ENCODE measurements at places on chromosomes 4 and X.

- DNase-seq, result no peak
Observed at GRCh38 chrX:119238557-119238956, 2.5 kb downstream of the PGRMC1 start.

GRCh38 chr4:123446865-123447474 is 50.4 kb downstream of the SPRY1 start:
- no peak for DNase-seq

DNA sequence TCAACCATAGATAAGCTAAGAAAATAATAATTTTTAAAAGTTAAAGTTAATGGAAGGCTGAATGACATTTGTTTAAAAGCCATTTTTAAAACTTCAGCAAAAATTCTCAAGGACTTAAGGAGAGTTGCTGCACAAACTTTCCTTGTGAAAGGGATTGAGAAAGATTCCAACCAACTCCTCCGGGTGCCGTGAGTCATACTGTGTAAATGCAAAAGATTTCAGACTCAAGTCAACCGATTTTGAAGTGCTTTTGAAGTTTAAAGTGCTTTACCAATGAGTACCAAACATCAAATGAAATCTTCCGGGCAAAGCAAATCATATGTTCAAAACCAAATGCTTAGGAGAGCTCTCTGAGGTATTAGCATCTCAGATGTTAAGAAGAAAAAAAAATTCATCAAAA is 31.4 kb downstream of the VCX2 start:
- DNase-seq, result no peak

- no peak for DNase-seq
Observed at GRCh38 chr4:48015678-48016077, 803 bp downstream of the CNGA1 start.

DNA sequence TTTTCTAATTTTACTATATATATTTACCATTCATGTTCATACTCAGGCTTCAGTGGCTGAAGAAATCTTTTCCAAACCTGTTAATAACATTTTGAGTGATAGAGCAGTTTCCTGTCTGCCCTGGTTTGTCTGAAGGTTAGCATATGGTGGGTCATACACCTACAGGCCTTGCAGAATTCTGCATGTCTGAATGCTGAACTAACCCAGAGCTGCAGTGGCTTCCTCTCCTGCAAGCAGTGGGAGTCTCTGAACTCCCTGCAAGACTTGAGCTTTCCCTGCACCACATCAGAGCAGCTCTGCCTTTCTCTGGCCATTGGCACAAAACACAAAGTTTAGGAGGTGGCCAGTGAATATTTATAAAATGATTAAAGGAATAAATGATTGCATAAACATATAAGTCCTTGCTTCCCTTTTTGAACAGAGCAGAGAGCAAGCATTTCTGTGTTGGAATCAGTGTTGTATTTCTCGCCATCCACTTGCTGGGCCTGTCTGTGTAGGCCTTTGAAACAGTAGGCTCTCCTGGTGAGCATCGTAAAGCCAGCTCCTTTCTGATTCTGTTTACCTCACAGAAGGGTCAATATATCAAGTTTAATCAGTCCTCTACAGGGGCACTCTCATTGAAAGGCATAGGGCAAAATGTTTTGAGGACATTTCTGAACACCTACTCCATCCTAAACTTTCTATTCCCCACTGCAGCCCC is 15.0 kb upstream of the UNC5C start:
- no peak for DNase-seq

GRCh38 chr4:136687118-136687517 is 845.2 kb downstream of the PCDH18 start:
- peak; percentile 5 for DNase-seq

- no peak for DNase-seq
Observed at GRCh38 chr4:2068198-2068470, 9.0 kb downstream of the NAT8L start.

DNA sequence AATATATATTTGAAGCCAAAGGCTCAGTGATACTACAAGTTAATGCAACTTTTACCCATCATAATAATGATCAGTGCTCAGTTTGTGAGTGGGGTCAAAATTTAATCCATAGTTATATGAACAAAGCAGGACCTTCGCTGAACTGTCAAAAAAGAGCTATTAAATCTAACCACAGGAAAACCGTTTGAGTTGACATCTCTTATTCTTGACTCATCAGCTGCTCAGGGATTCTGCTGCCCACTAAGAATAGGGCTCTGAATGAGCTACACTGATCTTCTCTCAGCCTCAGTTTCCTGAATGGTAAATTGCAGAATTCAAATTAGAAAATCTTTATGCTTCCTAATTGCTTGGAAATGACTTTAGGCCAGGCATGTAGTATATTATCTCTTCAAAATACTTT is 44.9 kb upstream of the NAP1L5 start:
- no peak for DNase-seq

DNA sequence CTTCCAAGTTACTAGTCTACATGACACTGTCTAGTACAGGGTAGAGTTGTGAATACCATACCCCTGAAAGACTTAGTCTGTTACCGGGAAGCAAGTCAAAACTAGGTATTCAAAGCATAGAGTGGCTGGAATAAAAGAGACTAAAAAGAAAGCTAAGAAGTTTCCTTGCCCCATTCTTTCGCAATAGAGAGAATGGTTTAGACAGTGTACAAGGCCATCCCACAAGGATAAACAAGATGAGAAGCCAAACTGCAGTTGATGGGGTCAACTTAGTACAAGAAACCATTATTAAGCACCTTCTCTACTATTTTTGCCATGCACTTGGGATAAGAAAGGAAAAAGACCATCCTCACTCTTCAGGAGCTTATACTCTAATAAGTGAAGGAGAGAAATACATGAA is 30.3 kb downstream of the AMMECR1 start:
- no peak for DNase-seq

GRCh38 chr4:7786040-7786439 is 153.6 kb downstream of the AFAP1 start:
- no peak for DNase-seq

GRCh38 chr4:134499074-134499473 is 297.5 kb upstream of the PABPC4L start:
- no peak for DNase-seq

GRCh38 chrX:85052636-85053343 is 49.1 kb downstream of the APOOL start:
- DNase-seq, result peak; percentile 7

DNA sequence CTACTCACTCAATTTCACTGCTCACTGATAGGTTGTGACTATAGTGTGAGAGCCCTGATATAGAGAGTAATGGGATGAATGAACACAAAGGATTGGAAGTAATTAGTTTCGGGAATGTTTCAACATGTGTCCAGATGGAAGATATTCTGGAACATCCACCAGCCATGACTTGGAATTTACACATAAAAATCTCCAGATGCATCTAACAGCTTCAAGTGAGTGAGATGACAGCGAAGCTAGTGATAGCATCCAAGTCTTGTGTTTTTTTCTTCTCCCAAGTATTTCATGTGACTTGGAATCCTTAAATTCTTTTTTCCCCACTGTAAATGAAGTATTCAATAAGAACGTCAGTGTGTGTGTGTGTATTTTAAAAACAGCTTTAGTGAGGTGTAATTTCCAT is 82.1 kb downstream of the CLDN34 start:
- no peak for DNase-seq

DNA sequence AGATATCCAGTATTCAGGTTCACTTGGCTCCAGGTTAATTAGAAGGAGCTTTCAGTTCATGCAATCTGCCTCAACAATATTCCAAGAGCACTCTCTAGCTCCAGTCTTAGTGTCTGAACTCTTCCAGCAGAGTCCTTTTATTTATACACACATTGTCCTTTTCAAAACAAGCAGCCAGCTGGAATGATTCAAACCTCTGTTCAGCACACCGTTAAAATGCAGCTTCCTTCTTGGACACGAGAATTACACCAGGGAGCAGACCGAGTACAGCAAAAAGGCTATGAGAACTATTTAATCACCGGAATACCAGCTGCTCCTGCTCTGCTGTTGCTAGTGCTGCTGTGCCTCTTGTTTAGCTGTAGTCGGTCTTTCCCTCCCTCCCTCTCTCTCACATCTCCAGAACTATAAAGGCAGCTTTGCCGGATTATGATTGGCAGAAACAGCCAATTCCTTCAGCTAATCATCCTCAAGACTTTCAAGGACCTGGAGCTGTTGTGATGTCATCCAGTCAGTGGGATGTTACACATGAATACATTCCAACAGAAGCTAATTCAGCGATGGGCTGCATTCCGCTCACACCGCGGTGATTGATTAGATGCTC is at the start of gene NDST4:
Gene NDST4, minus strand, starts transcription at position 115 of the 601 bp plus-strand sequence. CDS start 36,584 bp downstream, outside the sequence.
- peak; percentile 7 for DNase-seq

DNA sequence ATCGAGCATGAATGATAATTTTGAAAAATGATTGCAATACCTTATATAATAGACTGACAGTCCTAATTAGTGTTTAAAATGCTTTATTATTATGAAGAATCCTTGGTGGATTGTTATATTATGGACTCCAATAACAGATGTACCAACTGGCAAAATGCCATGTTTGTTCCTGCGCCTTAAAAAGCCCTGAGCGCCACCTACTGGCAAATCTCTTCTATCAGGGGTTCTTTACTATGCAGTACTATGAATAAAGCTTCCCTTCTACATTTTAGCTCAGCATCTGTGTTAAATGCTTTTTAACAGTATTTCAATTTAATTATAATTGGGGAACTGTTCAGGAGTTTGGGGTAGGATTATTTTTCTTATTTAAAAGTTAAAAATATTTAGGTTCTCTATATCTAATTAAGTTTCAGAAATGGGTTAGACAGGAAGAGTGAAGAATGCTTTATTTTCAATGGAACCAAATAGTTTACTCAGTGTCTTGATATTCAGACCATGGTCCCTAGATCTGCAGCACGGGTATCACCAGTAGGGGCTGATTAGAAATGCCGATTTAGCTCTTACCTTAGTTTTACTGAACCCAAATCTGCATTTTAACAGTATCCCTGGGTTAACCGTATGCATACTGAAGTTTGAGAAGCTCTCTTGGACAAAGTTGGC is 20.0 kb downstream of the CFAP97 start:
- peak; percentile 88 for DNase-seq

DNA sequence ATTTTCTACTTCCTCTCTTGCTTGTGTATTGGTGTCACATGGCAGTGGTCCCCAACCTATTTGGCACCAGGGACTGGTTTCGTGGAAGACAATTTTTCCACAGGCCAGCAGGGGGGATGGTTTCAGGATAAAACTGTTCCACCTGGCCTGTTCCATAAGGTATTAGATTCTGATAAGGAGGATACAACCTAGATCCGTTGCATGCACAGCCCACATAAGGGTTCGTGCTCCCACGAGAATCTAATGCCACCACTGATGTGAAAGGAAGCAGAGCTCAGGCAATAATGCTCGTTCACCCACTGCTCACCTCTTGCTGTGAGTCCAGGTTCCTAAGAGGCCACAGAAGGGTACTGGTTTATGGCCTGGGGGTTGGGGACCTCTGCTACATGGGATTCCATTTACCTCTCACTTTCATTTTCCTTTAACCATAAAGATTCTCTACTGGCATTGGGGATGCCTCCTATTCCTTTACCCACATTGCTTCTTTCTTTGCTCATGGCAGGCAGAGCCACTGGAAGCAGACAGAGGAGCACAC is 38.1 kb downstream of the SEC31A start:
- DNase-seq, result no peak

DNA sequence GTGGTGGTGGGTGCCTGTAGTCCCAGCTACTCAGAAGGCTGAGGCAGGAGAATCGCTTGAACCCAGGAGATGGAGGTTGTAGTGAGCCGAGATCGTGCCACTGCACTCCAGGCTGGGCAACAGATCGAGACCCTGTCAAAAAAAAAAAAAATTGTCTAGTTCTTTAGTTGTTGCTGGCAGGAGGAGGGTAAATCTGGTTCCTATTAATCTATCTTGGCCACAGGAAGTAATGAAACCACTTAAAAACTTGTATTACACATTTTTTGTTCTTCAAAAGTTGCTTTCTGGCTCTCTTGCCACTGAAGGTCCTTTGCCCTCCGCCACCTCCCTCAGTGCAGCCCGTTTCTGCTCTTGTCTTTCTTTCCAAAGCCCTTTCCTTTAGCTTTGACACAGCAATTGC is 102.9 kb upstream of the ARSJ start:
- DNase-seq, result no peak

DNA sequence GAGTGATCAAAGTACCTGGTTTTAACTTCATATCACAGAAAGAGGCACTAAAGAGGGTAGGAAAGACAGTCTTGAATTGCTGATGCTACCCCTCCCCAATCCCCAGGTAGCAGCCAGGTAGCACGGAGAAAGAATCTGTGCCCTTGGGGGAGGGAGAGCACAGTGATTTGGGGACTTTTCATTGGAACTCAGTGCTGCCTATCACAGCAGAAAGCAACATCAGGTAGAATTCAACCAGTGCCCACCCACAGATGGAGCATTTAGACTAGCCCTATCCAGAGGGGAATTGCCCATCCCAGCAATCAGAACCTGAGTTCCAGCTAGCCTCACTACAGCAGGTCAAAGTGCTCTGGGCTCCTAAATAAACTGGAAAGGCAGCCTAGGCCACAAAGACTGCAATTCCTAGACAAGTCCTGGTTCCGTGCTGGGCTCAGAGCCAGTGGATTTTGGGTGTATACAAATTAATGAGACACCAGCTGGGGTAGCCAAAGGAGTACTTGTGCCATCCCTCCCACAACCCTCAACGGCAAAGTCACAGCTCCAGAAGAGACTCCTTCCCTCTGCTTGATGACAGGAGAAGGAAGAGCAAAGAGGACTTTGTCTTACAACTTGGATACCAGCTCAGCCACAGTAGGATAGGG is 228.1 kb downstream of the THOC2 start:
- DNase-seq, result no peak

DNA sequence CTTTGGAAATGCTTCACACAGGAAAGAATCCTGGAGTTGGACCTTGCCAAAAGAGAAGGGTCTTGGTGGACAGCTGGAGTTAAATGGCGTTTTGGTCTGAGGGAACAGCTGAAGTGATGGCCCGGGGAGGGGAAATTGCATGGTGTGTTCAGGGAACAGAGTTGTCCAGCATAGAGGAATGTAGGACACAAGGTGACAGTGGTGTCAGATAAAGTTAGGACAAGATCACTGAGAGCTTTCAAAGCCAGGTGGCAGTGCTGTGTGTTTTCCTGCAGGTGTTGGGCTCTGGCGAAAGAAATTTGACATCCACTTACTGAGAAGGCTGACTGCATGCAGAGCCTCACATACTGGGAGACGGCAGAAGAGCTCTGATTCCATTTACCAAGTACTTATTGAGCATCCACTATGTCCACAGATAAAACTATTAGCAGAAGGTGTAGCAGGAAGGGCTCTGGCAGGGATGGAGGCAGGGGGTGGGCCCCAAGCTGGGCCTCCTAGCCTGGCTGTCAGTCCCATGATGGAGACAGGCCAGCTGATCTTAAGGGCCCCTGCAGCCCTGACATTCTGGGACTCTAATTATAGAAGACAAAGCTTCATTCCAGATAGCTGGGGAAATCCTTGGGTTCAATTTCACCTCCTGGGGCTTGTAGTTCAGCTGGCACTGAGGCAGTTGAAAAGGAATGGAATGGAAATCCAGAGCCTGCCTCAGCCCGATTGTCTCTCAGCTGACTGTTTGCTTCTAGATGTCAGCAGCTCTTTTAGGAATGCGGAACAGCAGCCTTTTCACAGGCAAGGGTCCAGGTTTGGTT is 150.2 kb upstream of the MAMLD1 start:
- no peak for DNase-seq

DNA sequence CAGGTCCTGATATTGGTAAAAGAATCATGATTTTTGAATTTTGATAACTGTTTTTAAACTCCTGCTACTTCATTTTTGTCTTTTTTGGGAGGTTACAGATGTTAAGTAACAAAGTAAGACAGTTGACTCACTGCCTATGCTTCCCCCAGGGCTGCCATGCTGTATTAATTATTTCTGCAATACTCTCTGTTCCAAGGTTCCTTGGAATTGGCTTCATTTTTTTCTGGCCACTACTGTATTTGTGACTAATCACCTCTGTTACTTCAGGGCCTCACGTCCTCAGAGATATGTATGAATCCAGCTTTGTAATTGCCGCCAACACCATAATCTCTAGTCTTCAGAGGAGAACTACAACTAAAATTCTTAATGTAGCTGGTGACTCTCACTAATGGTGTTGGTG is 1729.3 kb downstream of the C4orf33 start:
- no peak for DNase-seq

Data from globus pallidus (tissue), 1 donor.